ENCODE measurements at places on chromosomes 12 and 14. TPM values are rescaled to one million over a fixed set of nuclear protein-coding genes. Genes with fewer than 3 reads are reported as not detected.

DNA sequence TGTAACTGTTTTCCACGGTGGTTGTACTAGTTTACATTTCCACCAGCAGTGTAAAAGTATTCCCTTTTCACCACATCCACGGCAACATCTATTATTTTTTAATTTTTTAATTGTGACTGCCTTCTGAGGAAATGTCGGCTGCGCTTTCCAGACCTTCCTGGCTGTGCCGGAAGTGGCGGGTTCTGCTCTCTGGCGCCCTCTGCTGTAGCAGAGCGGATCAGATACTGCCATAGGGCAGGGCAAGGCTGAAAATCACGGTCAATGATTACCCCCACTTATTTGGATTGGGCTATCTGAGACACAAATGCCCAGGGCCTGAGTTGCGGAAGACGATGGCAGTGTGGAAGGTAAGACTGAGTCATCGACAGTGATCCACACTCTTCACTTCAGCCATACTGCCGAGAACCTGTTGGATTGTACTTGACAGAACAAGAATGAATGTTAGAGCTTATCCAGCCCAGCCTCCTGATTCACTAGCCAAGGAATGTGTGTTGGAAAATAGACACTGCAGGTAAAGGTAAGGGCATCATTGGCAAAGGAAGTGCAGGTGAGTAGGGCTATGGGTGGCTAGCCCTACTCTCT, 124.2 kb downstream of the NTF3 start:
- no peak for DNase-seq

DNA sequence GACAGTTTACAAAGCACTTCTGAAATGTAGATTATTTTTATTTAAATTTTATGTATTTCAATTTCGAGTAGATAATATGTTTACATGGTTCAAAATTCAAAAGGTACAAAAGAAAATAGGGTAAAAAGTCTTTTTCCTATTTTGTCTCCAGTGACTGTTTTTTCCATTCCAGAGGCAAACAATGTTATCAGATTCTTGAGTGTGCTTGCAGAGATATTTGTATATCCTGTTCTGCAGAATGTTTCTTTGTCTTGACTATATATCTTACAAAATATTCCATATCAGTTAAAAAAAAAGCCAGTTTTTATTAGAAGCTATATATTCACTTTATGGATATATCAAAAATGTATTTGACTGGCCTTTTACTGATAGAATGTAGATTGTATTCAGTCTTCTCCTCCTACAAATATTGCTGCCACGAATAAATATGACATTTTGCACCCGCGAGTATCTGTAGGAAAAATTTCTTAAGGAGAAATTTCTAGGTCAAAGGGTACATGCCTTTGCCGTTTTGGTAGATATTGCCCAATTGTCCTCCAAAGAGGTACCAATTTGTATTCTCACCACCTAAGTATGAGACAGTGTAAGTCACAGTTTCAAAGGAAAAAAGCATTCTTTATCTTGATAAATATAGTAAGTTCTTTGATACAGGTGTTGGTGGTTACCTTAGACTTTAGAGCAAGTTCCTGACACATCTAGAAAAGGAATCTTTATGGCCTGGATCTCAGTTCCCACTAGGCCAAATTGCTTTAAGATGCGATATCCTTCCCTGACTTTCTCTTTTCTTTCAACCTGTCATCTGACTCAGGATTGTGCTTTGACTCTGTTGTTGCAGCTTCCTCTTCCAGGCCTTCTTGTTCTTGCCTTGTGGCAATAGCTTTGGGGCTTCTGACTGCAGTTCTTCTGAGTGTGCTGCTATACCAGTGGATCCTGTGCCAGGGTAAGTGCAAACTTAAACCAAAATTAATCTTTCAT, 2.3 kb downstream of the KLRG1 start:
- no peak for DNase-seq

Gene CMTM5
- not detected for total RNA-seq

DNA sequence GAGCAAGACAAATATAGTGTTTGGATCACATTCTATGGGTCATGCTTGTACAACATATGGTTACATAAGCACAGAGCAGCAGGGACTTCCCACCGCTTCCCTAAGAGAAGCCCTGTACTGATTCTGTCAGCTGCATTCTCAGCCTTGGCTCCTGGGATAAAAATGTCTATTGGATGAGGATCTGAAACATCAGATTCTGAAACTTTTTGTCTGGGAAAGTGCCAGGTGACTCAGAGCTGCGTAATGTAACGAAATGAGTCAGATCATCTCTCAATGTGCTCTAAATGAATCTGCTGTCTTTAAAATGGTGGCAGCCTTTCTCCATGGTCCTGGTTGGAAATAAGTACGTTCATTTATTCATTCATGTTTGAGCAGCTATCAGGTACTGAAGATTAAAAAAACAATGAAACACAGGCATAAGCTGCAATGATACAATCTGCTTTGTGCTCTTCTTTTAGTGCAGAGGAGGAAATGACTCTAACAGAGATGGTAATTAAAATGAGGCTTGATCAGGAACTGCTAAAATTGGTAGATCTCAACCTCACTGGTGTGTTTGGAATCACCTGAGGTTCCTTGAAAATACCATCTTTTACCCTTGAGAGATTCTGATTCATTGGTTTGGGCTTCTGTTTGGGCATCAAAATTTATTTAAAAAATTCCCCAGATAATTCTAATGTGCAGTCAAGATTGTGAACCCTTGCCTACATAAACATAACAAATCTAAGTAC, 99.1 kb upstream of the NAP1L1 start:
- peak; percentile 83 for DNase-seq

DNA sequence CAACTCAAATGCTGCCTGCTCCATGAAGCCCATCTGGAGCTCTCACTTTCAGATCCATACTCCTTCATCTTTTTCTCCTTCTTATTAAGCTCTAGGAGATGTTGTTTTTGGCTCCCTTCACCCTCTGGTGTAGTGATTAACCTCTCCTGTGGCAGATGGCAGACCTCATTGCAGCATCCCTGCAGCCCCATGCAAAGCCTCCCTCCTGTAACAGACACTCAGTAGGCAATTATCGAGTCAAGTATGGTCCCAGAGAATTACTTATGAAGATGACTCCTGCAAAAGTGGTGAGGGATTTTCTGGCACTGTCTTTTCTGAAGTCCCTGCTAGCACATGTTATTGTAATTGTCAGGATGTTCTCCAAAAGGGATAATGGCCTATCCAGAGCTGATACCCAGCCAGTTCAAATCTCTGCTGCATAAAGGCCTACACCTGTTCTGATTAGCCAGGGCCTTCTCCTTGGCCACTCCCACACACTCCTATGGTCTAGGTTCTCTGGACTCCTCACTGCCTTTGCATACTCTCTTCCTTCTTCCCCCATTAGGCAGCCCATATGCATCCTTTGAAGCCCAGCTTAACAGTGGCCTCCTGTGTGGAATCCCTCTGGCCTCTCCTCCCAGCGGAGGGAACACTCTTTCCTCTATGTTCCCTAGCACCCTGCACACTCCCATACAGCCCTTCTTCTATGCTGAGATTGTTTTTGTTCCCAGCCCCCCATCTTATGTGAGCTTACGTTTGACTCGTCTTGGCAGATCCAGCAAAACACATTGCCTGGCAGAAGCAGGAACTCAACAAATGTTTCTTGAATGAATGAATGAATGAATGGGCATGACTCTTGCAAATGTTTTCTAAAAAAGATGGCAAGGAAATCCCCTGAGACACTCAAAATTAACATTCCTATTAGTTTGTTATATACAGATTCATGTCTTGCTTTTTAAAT, 43.9 kb upstream of the MDM1 start:
- DNase-seq: no peak

DNA sequence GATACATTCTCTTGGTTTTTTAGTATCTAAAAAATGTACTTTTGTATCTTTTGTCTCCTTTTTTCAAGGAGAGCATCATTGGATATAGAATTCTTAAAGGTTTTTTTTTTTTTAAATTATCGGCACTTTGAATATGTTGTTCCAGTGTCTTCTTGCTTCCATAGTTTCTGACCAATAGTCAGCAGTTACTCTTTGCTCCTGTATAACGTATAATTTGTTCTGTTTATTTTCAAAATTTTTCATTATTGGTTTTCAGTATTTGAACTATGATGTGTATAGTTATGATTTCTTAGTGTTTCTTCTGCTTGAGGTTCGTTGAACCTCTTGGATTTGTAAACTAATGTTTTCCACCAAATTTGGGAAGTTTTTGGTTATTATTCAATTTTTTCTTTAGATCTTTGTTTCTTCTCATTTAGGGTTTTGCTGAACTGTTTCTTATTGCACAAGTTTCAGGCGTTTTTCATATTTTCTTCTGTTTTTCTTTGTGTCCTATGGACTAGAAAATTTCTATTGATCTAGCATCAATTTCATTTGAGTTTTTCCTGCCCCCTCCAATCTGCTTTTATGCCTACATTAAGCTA, 93.9 kb downstream of the PLBD1 start:
- DNase-seq: no peak

DNA sequence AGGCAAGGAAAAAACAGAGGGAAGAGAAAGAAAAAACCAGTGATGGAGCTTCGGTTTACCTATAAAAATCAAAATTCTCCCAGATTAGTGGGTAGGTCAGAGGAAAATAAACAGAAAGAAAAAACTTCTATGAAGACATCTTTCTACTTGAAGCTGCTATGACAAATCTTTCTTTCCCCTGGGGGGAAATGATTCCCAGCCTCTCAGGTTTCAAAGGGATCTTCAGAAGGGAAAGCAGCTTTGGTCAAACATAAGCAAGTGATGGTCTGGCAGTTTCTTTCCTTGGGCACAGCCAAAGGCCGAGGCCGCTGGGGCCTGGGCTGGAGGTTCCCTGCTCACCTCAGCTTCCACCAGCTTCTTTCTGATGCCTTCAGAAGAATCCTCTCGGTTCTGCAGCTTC, 104.5 kb downstream of the PRKAB1 start:
- DNase-seq: no peak

Gene LEMD3
- total RNA-seq: 25.3 TPM

Gene OR6C2
- not detected for total RNA-seq

Gene TMEM132C
- 0.26 TPM for total RNA-seq

- DNase-seq: no peak
These were observed 28.1 kb downstream of the EVL start for GRCh38 chr14:100093319-100093718.

DNA sequence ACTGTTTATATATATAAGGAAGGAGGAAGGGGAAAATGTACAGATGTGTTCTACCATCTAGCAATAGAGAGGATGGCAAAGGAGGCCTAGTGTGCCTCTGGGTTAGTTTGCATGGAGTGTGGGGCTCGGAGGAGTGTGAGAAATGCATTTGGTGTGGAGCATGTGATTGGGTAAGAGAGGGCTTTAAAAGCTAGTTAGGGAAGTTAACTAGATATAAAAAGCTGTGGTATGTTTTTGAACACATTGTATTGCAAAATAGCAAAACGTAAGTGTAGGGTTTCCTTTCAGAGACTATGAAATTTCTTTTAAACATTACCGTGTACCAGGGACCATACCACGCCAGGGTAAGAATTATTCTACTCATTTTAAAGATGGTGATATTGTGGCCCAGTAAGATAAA, 53.3 kb upstream of the STXBP6 start:
- no peak for DNase-seq

DNA sequence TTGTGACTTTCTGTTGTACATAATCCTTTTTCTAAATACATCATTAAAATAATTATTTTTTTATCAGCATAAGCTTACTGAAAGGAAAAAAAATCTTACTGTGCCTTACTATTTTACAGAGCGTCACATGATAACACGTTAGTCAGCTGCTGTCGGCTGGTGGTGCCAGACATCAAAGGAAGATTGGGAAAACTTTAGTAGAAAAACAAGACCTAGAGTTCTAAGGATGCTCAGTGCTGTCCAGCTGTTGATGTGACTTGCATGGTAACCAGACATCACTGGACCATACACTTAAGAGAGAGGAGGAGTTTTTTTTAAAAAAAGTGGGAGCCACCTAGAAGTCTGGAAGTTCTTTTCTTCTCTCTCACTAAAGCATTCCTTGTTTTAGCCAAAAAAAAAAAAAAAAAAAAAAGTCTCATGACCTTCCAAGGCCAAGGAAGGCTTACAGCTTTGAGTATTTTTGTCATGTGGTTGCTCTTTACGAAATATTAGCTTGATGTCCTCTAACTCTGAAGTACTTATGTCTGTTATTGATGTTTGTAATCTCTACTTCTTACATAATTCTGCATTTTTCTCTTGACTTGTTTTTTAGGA, 4.5 kb downstream of the RASSF8 start:
- no peak for DNase-seq

DNA sequence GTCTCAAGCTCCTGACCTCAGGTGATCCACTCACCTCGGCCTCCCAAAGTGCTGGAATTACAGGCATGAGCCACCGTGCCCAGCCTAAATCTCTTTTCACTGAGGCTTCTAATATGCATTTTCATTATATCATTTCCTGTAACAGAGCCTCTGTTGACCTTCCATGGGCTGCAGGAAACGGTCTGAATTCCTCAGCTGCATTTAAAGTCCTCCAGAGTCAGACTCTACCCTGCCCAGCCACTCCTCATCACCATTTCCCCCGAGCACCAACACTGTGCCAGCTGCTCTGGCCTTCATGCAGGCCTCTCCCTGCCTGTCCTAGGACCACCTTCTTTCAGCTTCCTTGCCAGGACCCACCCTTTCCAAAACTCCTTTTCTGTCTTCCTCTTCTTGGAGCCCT, 9.8 kb upstream of the NFKBIA start:
- peak; percentile 71 for DNase-seq

- DNase-seq: no peak
These were observed 5.5 kb upstream of the HVCN1 start for GRCh38 chr12:110694330-110694901.

DNA sequence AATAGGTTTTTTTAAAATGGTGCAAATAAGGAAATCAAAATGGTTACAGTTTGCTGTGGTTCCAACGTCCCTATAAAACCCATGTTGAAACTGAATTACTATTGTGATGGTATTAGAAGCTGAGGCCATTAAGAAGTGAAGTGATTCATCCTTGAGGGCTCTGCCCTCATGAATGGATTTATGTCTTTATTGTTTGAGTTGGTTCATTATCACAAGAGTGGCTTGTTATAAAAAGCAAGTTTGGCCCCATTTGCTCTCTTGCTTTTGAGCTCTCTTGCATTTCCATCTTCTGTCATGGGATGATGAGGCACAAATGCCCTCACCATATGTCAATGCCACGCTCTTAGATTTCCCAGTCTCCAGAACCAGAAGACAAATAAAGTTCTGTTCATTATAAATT, 62.3 kb downstream of the PRKD1 start:
- no peak for DNase-seq

DNA sequence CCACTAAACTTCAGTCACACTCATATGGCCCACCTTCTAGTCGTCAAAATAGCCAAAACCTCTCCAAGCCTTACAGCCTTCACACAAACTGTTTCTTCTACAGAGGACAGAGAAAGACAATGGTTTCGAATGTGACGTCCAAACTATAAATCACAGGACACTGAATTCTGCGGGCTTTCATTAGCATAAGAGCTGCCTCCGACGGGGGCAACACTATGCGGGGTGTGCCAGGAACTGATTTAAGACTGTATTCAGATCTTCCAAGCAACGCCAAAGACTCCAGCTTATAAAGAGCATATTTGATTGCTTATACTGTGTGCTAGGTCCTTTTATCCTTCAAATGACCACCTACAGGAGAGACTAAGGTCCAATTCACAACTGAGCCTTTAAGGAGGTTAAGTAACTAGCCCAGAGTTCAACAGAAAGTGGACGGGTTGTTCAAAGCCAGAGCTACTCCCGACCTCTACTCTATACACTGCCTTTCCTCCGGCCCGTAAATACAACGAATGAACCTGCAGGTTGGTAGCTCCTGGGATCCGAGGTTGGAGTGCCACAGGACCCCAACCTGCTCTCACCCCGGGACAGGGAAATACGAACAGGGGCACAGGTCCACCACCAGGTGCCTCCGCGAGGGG, 575 bp downstream of the L2HGDH start:
- no peak for DNase-seq

Gene GABARAPL1
- total RNA-seq: 48.4 TPM

- DNase-seq: no peak
These were observed 18.9 kb upstream of the TOMM20L start for GRCh38 chr14:58376791-58377190.
